ENCODE measurements at places on chromosomes 6 and 20. TPM values are rescaled to one million over a fixed set of nuclear protein-coding genes. Genes with fewer than 3 reads are reported as not detected.

GRCh38 chr6:105879146-105879545, 207.0 kb upstream of the PRDM1 start:
- no peak for DNase-seq

GRCh38 chr20:57613481-57613921, 6.7 kb downstream of the ZBP1 start:
- no peak for DNase-seq

- DNase-seq: no peak
These were observed 5.7 kb upstream of the NECAB3 start for GRCh38 chr20:33679758-33680485.

GRCh38 chr6:134217105-134217797, 100.7 kb downstream of the SGK1 start:
- DNase-seq: no peak

GRCh38 chr20:56443654-56444540, 24.5 kb upstream of the RTF2 start:
- DNase-seq: no peak

- DNase-seq: no peak
These were observed 55.2 kb downstream of the PTPN1 start for GRCh38 chr20:50565383-50565782.

DNA sequence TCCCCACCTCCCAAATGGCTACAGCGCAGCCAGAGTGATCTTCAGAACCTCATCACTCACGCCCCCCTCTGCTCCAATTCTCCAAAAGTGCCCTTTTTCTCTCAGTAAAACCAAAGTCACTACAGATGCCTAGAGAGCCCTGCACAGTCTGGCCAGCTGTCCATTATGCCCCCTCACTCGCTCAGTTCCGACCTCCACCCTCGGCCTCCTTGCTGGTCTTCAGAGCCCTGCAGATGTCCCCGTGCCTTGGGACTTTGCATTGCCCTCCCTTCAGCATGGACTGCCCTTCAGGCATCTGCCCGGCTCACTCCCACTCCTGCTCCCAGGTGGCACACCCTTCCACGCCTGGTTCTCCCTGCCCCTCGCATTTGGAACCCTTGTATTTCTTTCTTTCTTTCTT, 1.1 kb upstream of the RAET1E start:
- no peak for DNase-seq

- DNase-seq: no peak
These were observed 164.5 kb downstream of the DST start for GRCh38 chr6:56478202-56478601.

DNA sequence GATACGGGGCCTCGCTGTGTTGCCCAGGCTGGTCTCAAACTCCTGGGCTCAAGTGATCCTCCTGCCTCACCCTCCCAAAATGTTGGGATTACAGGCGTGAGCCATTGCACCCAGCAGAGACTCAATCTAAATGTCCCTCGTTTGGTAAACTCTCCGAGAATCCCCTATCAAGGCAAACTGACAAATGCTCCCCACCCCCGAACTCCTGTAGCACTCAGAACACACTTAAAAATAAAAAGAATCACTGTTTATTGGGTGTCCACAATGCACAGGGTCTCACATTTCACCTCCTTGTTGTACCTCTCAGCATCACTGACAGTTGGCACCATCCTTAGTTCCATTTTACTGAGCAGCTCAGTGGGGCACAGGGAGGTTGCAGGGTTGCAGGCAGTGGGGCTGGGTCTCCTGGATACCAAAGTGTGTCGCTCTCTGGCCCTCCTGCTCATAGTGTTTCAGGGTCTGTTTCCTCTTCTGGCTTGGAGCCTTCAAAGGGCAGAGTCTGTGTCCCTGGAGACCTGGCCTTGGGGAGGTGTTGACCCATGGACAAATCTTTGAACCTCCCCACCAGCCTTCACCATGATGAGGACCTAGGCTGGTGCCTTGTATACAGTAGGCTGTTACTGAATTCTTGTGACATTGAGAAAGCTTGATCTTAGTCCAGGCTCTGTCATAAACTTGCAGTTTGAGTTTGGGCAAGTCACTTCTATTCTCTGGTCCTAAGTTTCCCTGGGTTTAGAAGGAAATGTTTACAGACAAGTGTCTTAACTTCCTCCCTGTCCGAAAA, 8.5 kb upstream of the SRC start:
- DNase-seq: no peak

- no peak for DNase-seq
These were observed 17.8 kb downstream of the GZF1 start for GRCh38 chr20:23379772-23380171.

DNA sequence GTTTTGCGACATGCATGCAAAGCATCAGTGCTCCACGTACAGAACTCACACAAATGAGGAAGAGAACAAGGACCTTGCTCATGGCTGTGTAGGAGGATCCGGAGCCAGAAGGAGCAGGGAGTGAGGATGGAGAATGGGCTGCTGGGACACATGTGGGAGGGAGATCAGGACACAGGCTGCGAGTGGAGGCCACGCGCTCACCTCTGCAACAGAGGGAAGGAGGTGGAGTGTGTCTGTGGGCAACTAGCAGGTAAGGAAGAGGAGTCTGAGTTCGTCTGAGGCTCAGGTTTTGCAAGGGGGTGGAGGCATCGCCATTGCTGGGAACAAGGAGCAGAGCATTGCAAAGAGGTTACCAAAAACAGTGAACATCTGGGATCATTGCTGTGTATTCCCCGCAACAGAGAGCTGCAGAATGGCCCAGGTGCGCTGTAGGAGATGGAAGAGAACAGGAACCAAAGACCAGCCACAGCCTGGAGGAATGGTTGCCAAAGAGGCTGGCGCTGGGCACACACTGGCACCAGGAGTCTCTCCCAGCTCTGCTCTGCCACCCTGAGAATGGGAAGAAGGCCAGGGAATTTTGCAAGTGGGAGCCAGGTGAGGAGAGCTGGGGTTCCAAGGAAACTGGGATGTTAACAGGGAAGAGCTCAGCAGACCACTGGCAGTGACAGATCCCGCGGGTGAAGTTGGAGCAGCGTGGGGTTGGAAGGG, 90.0 kb upstream of the RPS6KA2 start:
- no peak for DNase-seq

DNA sequence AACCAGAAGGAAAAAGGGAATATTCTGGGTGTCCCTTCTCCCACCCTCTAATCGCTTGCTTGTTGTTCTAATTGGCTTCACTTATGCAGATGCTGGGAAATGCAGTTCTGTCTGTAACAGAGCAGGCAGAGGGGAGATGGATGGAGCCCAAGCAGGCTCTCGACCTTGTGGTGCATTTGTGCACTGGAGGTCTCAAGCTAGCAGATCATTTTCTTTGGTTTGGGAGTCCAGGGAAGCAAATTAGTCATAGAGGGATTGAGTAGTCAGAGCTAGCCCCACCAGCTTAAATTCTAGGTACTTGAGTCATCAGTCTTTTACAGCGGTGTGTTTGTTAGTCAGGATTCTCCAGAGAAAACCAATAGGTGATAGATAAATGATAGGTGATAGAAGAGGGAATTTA, 234.7 kb upstream of the ECI2 start:
- DNase-seq: no peak

GRCh38 chr20:5511930-5512329, 195.2 kb upstream of the PROKR2 start:
- no peak for DNase-seq

DNA sequence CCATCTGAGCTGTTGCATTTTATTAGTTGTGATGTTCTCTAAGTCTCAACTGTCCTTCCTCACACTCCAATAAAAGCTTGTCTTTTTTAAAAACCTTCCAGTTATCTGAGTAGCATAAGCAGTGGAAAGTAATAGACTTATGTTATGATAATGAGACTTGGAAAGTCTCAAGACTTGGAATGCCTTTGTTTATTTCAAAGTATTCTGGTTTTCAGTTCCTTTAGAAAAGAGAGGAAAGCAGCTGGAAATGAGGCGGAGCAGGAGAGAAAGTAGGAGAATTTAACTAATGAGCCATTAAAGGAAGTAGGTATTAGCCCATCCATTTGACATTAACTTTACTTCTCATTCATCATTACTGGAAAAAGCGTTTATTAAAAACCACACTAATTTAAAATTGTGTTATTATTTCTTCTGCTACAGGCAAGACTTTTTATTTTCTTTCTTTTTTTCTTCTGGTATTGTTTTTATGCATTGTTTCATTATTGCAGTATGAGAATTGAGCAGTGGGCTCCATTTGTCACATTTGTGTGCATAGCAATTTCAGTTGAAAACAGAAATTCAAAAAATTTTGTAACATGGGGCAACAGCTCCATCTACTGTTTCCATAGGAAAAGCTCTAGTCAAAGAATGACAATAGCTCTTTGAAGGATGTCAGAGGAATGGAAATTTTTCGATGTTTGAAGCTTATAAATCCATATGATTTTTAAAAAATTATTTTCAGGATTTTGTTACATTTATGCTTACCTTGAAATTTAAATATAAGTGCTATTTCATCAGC, 194.8 kb downstream of the COL9A1 start:
- peak; percentile 46 for DNase-seq

- DNase-seq: no peak
These were observed 22.9 kb upstream of the NNAT start for GRCh38 chr20:37498066-37498665.

DNA sequence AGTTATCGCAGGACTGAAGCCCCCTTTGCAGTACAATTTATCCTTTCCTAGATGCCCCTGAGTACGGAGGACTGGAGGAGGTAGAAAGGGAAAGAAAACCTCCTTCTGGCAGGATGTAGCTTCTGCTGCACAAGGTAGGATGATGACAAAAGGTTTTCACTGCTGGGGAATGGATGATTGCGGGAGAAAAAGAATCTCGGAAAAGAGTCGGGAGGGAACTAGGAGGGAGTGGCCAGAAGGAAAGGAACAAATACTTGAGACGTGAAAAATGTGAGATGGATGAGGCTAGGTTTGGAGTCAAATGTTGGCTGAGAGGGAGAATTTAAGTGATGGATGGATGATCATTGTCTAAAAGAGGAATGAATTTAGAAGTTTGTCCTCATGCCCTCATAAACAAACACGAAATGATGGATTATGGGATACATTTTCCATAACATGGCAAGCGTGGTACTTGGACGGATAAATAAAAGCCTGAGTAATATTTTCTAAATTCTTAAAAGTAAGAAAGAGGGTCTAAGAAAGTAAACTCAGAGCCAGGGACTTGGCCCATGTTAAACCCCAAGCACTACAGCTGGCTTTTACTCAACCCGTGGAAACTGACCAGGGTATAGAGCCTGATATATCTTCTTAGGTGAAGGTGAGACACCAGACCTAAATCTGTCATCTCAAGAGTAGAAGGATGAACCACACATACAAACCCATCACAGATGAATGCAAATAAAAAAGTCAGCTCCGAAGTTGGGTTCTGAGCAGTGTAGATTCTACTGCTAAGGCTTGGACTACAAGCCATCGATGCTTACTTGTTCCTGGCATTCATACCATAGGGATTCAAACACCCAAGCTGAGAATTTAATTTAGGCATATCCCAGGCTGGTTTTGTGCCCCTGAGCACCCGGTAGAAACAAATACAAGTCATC, 72.4 kb downstream of the HFE start:
- no peak for DNase-seq

GRCh38 chr20:50798650-50799049, 3.8 kb downstream of the BCAS4 start:
- DNase-seq: no peak

DNA sequence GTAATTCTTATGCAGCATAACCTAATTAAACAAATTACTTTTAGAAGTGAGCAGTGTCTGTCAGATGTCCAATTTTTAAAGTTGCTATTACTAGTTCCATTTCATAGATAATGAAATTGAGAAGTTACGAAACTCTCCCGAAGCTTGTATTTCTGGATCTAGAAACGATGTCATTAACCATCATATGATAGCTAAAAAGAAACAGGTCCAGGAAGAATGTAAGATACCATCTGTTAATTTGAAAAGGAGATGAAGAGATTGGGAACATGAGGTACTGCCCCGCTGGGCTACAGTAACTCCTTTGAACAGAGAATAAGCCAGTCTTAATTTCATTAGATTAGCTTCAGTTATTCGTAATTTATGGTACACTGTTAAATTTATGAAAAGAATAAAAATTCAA, 47.5 kb upstream of the TMX4 start:
- no peak for DNase-seq

The SOX4 gene
- total RNA-seq: 120 TPM

The TUBB1 gene
- total RNA-seq: not detected

The HLA-DRB1 gene
- 141 TPM for total RNA-seq

The TMEM170B gene
- total RNA-seq: 2.2 TPM

The VNN1 gene
- 12.4 TPM for total RNA-seq

The TXLNB gene
- total RNA-seq: 0.07 TPM

The KIAA0408 gene
- total RNA-seq: 0.91 TPM

The TRAM2 gene
- 12.8 TPM for total RNA-seq

The C6orf141 gene
- 60.9 TPM for total RNA-seq

The LY6G6F gene
- not detected for total RNA-seq

The SNAP25 gene
- 0.73 TPM for total RNA-seq

The RFX6 gene
- not detected for total RNA-seq

The OR2B6 gene
- 1.5 TPM for total RNA-seq

The STK4 gene
- total RNA-seq: 53.1 TPM

The ADGRB3 gene
- total RNA-seq: 0.09 TPM

The ACSS1 gene
- total RNA-seq: 3.6 TPM

The MPIG6B gene
- total RNA-seq: not detected

The NELFE gene
- total RNA-seq: 141 TPM

The TGIF2 gene
- 39.4 TPM for total RNA-seq

The TRIM40 gene
- total RNA-seq: 0.29 TPM

The TFEB gene
- 4.4 TPM for total RNA-seq

The ARFRP1 gene
- total RNA-seq: 85.1 TPM

The TOX2 gene
- total RNA-seq: not detected
